ENCODE measurements at places on chromosomes 3 and 15. TPM values are rescaled to one million over a fixed set of nuclear protein-coding genes. Genes with fewer than 3 reads are reported as not detected.

GUCA1C gene
- total RNA-seq = not detected

CACNA2D3 gene
- not detected for total RNA-seq

ZNF860 gene
- 0.53 TPM for total RNA-seq

P2RY1 gene
- total RNA-seq = under 0.01 TPM

MAPK6 gene
- total RNA-seq = 26.0 TPM

- H3K36me3 ChIP-seq = no peaks in the 10 kb centered on the region
- no peak overlapping the region for H3K27ac ChIP-seq
- DNase-seq = no peak
- no peaks in the 10 kb centered on the region for H3K27me3 ChIP-seq
These were observed 735.8 kb downstream of the ZPLD1 start for GRCh38 chr3:103170651-103171050.

DNA sequence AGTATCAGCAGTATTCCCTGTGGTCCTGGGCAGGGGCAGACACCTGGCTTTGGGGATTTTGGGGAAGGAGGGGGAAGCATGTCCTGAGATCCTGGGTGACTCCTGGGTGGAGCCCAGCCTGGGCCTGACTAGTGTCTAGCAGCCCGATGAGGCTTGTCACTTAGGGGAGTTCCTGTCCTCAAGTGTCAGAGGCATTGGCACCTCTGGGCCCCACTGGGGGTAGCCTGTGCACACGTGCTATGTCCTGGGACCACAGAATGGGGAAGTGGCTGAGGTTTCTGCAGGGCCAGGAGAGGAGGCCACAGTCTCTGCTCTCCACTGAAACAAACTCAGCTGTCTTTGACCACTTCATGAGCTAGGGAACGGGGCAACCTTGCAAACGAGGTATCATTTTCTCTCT, 31.5 kb upstream of the ADCY5 start:
- H3K4me3 ChIP-seq = no peak overlapping the region
- H3K36me3 ChIP-seq = no peaks in the 10 kb centered on the region
- no peaks in the 10 kb centered on the region for H3K4me1 ChIP-seq
- DNase-seq = no peak
- peaks cover 3% of the 10 kb centered on the region for H3K27me3 ChIP-seq

GRCh38 chr15:93656041-93656440, 567.0 kb upstream of the RGMA start:
- no peak for DNase-seq
- H3K36me3 ChIP-seq = no peaks in the 10 kb centered on the region
- H3K27me3 ChIP-seq = no peaks in the 10 kb centered on the region

DNA sequence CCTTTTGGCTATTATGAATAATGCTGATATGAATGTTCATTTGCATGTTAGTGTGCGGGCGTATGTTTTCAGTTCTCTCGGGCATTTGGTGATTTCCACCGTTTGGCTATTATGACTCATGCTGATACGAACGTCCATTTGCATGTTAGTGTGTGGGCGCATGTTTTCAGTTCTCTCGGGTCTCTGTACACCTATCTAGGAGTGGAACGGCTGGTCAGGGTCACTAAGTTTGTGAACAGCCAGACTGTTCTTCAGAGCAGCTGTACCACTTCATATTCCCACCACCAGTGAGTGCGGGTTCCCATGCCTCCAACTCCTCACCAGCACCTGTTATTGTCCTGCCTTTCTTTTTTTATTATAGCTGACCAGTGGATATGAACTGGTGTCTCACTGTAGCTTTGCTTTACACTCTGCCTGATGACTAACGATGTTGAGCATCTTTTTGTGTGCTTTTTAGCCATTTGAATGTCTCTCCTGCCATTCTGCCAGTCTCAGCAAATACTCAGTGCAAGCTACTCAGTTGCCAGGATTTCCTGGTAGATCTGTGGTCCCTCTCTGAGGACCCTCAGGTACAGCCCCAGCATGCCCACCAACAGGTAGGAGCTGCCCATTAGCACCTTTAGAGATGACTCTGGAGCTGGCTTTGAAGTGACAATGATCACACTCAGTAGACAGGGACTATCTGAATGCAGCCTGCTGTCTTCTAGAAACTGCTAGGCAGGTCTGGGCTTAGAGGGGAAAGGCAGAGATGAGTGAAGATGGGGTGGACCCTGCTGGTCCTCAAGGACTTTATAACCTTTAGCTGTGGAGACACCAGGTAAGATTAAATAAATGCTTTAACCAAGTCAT, 141.1 kb downstream of the XXYLT1 start:
- no peak overlapping the region for H3K4me3 ChIP-seq
- no peak overlapping the region for H3K27ac ChIP-seq
- H3K4me1 ChIP-seq = no peaks in the 10 kb centered on the region
- no peak for DNase-seq

All from SJSA1 (cell line).